Umbilical cord (tissue), 2 donors: ENCODE measurements at places on chromosomes 7 and 10. TPM values are rescaled to one million over a fixed set of nuclear protein-coding genes. Genes with fewer than 3 reads are reported as not detected.

DNA sequence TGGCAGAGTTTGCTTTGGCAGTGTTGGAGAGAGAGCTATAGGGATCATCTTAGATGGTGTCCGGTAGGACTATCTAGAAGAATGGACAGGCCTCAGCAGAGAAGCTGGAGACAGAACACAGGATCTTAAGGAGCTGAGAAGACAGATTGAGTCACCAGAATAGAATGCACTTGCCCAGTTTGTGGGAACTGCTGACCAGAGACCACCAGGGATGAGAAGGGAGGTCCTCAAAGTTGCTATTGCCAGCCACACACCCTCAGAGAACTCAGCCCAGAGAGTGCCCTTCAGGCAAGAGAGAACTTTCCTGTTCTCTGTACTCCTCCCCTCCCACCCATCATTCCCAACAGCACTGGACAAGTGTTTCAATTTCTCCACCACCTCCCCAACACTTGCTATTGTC is 25.3 kb upstream of the GALNT11 start:
- DNase-seq = no peak

DNA sequence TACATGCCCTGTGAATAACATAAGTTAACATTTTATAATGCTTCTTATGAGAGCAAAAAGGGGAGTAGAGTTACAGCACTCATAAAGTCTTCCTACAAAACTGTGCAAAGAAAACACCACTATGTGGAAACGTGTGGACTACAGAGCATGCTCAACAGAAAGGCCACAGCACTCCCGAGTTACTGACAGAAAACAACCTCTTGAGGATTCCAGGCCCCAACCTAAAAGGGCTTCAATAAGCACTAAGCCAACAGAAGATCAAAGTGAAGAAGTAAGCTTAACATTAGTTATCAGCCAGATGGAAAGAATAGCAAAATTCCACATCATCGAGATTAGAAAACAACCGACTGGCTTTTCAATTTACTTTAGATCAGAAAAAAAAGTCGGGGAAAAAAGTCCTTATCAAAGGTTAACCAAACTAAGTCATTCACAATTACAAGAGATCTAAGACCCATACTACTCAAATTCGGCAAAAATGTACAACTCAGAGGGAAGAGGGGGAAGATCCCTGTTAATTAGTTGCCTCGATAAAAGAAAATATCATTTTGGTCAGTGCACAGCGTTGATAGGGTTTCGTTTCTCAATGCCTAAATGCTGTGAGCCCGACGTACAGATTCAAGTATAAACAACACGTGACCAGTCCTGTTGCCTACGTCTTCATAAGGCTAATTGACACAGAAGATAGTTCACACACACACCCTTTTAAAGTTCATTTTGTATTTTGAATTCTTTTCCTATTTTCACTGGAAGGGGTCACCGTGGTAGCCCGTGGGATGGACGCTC is 1.4 kb downstream of the KBTBD2 start:
- DNase-seq = peak; percentile 71

GRCh38 chr7:6453734-6454133 is 6.0 kb upstream of the DAGLB start:
- no peak for DNase-seq

- DNase-seq = no peak
Measured at GRCh38 chr7:73789051-73789450, 19.0 kb upstream of the CLDN3 start.

- DNase-seq = no peak
Measured at GRCh38 chr7:156148995-156149394, 336.7 kb upstream of the SHH start.

DNA sequence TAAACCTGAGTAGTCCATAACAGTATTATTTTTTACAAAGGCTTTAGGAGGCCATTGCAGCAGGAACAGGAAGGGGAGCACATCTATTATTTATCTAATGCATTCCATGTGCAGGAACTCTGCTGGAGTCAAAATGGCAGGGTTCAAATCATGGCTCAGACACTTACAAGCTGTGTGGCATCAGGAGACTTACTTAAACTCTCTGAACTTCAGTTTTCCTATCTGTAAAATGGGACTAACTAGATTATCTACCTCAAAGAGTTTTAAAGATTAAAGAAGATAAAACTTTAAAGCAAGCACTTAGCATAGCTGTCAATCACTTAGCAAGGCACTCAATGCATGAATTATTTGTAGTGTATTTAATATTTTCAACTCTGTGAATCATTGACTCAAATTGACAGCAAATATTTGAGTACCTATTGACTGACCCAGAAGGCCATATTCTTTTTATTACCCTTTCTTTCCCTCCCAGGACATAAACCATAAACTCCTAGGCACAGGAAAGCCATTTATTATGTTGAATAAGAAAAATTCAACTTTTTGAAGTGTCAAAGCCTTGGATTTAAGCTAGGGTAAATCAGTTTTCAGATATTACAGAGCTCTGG is 115.8 kb upstream of the FAM204A start:
- peak; percentile 57 for DNase-seq

DNA sequence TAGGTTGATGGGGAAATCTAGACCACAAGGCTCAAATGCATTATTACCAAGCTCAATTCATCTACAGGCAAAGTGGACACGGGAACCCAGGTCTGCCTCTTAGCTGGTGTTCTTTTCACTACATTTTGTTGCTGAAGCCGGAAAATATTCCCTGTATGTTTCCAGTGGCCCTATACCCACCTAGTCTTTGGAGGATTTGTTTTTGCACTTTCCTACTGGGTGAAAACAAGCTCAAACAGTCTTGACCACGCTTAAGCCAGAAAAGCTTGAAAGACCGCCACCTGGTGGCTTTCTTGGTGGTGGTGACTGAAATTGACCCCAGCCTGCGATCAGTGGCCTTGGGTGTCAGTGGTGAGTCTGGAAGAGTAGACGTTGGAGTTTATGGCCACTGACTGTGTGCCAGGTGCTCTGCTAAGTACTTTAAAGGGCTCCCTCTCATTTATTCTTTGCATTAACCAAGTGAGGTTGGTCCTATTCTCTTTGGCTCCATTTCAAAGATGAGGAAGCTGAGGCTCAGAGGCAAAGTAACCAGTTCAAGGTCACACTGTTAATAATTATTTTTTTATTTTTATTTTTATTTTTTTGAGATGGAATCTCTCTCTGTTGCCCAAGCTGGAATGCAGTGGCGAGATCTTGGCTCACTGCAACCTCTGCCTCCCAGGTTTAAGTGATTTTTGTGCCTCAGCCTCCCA is 11.1 kb upstream of the CRTAC1 start:
- peak; percentile 58 for DNase-seq

Gene FAM24A
- total RNA-seq = not detected

Gene PSMC2
- total RNA-seq = 60.9 TPM

Gene RALA
- total RNA-seq = 7.5 TPM

Gene ZNF33A
- 37.8 TPM for total RNA-seq
